DND-41 (cell line): ENCODE measurements at places on chromosomes 2 and 18.

GRCh38 chr2:188889187-188889586, 85.0 kb upstream of the COL3A1 start:
- H3K27ac ChIP-seq, result no peak overlapping the region
- no peak for DNase-seq
- no peaks in the 10 kb centered on the region for H3K4me1 ChIP-seq
- no peak overlapping the region for H3K4me3 ChIP-seq
- H3K27me3 ChIP-seq, result no peaks in the 10 kb centered on the region

DNA sequence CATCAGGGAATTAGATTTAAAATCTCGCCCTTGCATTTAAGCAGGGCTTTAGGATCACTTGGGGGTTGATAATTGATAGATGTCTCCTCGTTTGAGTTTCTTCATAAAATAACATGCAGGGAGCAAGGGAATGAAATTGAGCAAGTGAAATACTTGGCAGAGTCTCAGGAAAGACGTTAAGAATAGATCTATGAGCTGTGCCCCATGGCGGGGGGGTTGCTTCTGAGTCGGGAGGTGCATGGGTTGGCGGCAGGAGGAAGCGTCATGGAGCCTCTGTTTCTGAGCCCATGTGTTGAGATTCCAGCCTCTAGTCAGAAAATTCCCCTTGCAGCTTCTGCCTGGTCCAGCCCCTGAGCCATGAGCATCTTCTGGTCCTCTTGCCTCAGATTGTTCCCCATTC, 82.0 kb downstream of the APOB start:
- H3K27ac ChIP-seq, result no peak overlapping the region
- H3K4me1 ChIP-seq, result no peaks in the 10 kb centered on the region
- H3K27me3 ChIP-seq, result no peaks in the 10 kb centered on the region
- no peak overlapping the region for H3K4me3 ChIP-seq
- H3K36me3 ChIP-seq, result no peaks in the 10 kb centered on the region

GRCh38 chr2:96325884-96326255, 753 bp downstream of the ITPRIPL1 start:
- peaks cover 18% of the 10 kb centered on the region for H3K27me3 ChIP-seq
- H3K4me1 ChIP-seq, result peaks cover 62% of the 10 kb centered on the region
- peak overlapping the region; percentile 66 for H3K27ac ChIP-seq
- peak overlapping the region; percentile 45; the same call in 1 of the 2 replicates for H3K4me3 ChIP-seq

GRCh38 chr2:27723372-27724144, 48.0 kb upstream of the MRPL33 start:
- no peak overlapping the region for H3K27ac ChIP-seq
- peak; percentile 44 for DNase-seq
- no peaks in the 10 kb centered on the region for H3K27me3 ChIP-seq
- no peaks in the 10 kb centered on the region for H3K36me3 ChIP-seq

- H3K27me3 ChIP-seq, result no peaks in the 10 kb centered on the region
- DNase-seq, result no peak
- H3K4me3 ChIP-seq, result no peak overlapping the region
- H3K4me1 ChIP-seq, result peaks cover 18% of the 10 kb centered on the region
Measured at GRCh38 chr18:62784338-62784965, 69.1 kb downstream of the PHLPP1 start.

DNA sequence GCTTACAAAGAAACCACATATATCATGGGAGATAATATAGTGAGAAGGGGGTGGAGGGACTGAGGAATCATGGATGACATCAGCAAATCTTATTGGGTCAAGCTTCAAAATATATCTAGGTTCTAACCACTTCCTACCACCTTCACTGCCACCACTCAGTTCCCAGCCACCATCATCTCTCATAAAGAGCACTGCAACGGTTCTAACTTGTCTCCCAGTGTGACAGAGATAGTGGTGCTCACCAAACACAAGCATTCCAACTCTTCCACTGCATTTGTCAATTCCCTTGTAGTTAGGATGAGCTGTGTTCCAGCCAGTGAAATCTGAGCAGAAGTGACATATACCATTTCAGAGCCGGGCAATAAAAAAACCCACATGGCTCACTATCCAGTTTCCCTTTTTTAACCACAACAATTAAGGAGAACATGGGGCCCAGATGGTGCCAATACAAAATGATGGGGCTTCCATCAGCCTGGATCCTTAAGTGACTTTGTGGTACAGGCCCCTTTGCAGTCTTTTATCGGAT, 318.1 kb downstream of the NBAS start:
- 0 out of 2 replicates have a peak overlapping the region, but pooled peaks have one; percentile 8 for H3K27ac ChIP-seq
- peak; percentile 8 for DNase-seq
- no peaks in the 10 kb centered on the region for H3K36me3 ChIP-seq
- H3K4me1 ChIP-seq, result peaks cover 22% of the 10 kb centered on the region
- no peaks in the 10 kb centered on the region for H3K27me3 ChIP-seq
- no peak overlapping the region for H3K4me3 ChIP-seq

DNA sequence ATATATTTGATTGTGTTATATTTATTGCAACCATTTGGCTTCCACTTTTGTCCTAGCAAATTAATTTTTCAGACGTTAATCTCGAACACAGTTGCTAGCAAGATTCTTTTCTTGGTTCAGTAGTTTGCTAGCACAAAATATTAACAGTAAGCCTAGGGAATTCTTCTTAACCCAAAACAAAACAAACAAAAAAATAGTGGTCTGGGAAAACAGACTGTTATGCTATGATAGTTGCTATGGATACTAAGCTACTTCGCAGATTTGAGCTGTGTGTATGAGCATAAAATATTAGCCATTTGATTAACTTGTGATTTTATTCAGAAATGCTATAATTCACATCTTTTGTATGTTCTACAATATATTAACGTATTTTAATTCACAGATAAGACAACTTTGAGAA, 541.5 kb upstream of the NETO1 start:
- no peaks in the 10 kb centered on the region for H3K27me3 ChIP-seq
- no peaks in the 10 kb centered on the region for H3K36me3 ChIP-seq
- DNase-seq, result no peak
- H3K4me1 ChIP-seq, result peaks cover 5% of the 10 kb centered on the region

DNA sequence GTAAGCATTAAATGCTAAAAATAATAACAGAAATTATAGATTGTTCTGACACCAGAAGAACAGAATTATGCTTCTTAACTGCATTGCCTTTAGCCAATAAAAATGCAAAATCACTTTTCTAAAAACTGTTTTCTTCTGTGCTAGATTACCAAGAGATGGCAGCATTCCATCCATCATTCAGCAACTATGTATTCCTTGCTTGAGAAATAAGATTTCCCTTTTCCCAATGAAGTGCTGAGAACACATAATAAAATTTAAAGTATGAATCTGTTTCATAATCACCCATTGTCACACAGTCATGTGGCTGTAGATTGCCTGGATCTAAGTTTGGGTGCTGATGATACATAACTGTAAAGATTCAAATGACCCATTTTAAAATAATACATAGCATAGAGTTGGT, 504.2 kb downstream of the TDRD15 start:
- no peaks in the 10 kb centered on the region for H3K36me3 ChIP-seq
- no peak overlapping the region for H3K27ac ChIP-seq
- no peaks in the 10 kb centered on the region for H3K27me3 ChIP-seq
- no peaks in the 10 kb centered on the region for H3K4me1 ChIP-seq

GRCh38 chr2:70995426-70995729, 705 bp upstream of the TEX261 start:
- peak; percentile 29 for DNase-seq
- H3K4me1 ChIP-seq, result peaks cover 36% of the 10 kb centered on the region
- H3K4me3 ChIP-seq, result peak overlapping the region; percentile 92
- no peaks in the 10 kb centered on the region for H3K27me3 ChIP-seq
- peaks cover 23% of the 10 kb centered on the region for H3K36me3 ChIP-seq
- no peak overlapping the region; the same call in 1 of the 2 replicates for H3K27ac ChIP-seq

DNA sequence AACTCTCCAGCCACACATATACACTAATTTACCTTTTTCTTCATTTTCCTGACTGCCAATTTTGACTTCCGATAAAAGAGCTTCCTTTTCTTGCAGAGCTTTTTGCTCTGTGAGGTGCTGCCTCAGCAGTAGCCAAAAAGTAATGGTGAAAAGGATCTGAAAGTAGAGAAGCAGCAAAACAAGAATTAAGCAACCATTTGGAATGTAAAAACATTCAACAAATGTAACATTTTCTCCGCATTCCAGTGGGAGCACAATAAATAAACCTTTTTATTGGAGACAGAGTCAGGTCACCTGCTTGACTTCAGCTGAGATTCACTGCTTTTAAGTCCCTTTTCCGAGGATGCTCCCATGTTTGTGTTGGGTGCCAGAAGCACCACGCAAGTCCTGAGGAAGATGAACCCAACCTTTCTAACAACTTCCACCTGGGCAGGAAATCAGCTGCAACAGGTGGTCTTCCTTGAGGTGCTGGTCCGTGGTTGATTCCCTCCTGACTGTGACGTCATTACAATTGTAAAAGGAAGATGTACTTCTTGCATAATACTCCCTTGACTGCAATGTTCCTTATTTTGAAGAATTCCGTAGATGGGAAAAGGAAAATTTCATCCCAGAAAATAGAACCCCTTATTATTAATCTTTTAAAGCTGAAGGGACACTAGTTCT, 265.5 kb downstream of the NAPG start:
- H3K4me3 ChIP-seq, result no peak overlapping the region
- DNase-seq, result no peak
- no peak overlapping the region for H3K27ac ChIP-seq
- H3K36me3 ChIP-seq, result no peaks in the 10 kb centered on the region
- peaks cover 5% of the 10 kb centered on the region for H3K27me3 ChIP-seq

GRCh38 chr2:11749646-11750349, 3.4 kb downstream of the LPIN1 start:
- DNase-seq, result no peak
- peaks cover 55% of the 10 kb centered on the region for H3K4me1 ChIP-seq

DNA sequence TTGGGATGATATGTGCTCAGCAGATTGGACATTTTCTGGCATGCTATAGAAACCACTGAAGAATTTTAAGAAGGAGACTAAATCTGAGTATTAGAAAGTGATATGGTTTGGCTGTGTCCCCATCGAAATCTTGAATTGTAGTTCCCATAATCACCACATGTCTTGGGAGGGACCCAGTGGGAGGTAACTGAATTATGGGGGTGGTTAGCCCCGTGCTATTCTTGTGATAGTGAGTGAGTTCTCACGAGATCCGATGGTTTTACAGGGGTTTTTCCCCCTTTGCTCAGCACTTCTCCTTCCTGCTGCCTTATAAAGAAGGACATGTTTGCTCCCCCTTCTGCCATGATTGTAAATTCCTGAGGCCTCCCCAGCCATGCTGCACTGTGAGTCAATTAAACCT, 535.9 kb upstream of the VRK2 start:
- H3K4me1 ChIP-seq, result no peaks in the 10 kb centered on the region
- no peak overlapping the region for H3K4me3 ChIP-seq
- H3K27ac ChIP-seq, result no peak overlapping the region
- no peaks in the 10 kb centered on the region for H3K36me3 ChIP-seq

- H3K27me3 ChIP-seq, result no peaks in the 10 kb centered on the region
- no peaks in the 10 kb centered on the region for H3K36me3 ChIP-seq
- no peak overlapping the region for H3K27ac ChIP-seq
Measured at GRCh38 chr2:161419638-161420190, 3.6 kb downstream of the TBR1 start.

DNA sequence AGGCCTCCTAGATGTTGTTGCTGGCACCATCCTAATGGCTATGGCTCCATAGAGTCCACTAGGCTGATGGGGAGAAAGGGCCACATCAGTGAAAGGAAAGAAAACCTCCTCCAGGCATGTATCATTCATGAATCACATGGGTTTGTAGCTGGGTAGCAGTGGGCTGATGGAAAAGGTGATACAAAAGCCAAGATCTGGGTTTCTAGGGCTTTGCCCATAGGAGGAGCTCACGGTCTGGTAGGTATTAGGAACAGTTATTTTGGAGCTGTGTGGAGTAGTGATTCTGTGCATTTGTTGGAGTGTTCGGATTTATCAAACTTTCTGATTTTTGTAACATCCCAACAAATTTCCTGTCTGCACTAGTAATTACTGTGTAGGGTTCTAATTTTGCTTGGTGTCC, 259.2 kb downstream of the SLC4A3 start:
- H3K27me3 ChIP-seq, result peaks cover 4% of the 10 kb centered on the region
- H3K4me3 ChIP-seq, result no peak overlapping the region
- H3K27ac ChIP-seq, result no peak overlapping the region
- no peak for DNase-seq

GRCh38 chr2:9097239-9097638, 93.8 kb upstream of the MBOAT2 start:
- H3K36me3 ChIP-seq, result no peaks in the 10 kb centered on the region
- no peak for DNase-seq
- H3K4me3 ChIP-seq, result no peak overlapping the region
- no peaks in the 10 kb centered on the region for H3K27me3 ChIP-seq
- peaks cover 16% of the 10 kb centered on the region for H3K4me1 ChIP-seq

- no peaks in the 10 kb centered on the region for H3K27me3 ChIP-seq
- no peak for DNase-seq
- no peak overlapping the region for H3K4me3 ChIP-seq
- H3K27ac ChIP-seq, result no peak overlapping the region
- H3K4me1 ChIP-seq, result no peaks in the 10 kb centered on the region
Measured at GRCh38 chr2:186950694-186951093, 101.7 kb upstream of the ZSWIM2 start.

DNA sequence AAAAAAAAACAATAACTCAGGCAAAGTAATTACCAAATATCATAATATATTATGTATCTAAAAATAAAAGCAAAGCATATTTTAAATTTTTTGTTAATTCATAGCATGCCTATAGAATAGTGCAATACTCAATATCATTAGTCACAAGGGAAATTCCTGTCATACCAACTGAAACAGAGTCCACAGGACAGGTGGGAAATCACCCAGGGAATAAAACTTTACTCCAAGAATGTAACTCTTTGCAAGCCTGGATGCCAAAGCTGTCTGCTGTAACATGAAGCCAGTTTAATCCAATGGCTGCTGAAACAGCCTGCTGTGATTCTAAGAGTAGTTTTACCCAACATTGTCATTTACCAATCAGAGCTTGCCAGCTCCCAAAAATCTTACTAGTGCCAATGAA, 40.0 kb upstream of the SULT1C3 start:
- H3K4me1 ChIP-seq, result no peaks in the 10 kb centered on the region
- H3K27me3 ChIP-seq, result no peaks in the 10 kb centered on the region
- H3K36me3 ChIP-seq, result no peaks in the 10 kb centered on the region
- no peak for DNase-seq
- no peak overlapping the region for H3K4me3 ChIP-seq
